ENCODE measurements at places on chromosomes 1 and 21.

GRCh38 chr1:220217383-220217988, 54.8 kb downstream of the RAB3GAP2 start:
- no peak for DNase-seq

GRCh38 chr1:61240878-61241277, 158.5 kb downstream of the NFIA start:
- DNase-seq: no peak

DNA sequence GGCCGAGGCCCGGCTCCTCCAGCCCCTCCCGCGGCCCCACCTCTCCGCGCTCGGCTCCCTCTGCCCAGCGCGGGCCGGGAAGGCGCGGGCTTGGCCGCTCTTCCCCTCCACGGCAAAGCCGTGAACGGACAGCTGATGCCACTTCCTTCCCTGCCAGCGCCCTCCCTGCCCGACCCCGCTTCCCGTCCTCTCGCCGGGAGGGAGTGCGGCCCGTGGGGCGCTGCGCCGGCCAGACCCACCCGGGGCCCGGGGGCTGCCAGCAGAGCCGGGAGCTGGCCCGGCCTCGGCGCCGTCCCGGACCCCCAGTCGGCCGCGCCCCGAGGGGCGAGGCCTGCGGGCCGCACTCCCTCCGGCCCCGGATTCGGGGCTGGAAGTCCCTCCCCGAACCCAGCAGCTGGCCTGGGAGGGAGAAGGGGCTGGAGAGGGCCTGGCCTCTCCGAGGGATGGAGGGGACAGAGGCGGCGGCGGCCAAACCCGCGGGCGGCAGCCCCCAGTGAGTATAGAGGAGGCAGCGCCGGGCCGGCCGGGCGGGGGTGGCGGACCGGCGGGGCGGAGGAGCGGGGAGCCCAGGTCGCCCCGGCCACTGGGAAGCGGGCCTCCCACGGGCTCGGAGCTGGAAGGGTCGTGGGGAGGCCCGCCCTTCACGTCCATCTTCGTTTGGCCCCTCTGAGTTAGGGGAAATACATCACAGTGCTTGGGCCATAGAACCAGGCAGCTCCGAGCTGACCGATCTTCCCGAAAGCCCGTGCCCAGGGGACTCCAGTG, at the start of gene KIAA1614:
Gene KIAA1614 (plus strand): TSS at position 97 of the 765 bp plus-strand sequence. CDS start 347 bp downstream, at position 444.
- DNase-seq: no peak

DNA sequence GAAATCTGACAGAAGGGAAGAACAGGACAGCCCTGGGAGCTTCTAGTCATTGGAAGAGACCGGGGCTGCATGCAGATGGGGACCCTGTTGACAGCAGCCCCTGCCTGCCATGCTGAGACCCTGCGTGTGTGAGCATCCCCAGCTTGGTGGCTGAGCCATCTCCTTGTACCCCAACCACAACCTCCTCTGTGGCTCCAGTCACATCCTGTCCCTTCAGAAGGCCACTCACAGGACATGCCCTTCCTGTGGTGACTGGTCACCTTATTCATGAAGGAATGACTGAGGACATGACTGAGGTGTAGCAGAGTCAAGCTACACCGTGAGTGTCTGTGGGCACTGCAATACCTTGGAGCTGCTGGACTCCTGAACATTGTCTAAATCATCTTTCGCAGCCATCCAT, 141.8 kb upstream of the ERRFI1 start:
- no peak for DNase-seq

DNA sequence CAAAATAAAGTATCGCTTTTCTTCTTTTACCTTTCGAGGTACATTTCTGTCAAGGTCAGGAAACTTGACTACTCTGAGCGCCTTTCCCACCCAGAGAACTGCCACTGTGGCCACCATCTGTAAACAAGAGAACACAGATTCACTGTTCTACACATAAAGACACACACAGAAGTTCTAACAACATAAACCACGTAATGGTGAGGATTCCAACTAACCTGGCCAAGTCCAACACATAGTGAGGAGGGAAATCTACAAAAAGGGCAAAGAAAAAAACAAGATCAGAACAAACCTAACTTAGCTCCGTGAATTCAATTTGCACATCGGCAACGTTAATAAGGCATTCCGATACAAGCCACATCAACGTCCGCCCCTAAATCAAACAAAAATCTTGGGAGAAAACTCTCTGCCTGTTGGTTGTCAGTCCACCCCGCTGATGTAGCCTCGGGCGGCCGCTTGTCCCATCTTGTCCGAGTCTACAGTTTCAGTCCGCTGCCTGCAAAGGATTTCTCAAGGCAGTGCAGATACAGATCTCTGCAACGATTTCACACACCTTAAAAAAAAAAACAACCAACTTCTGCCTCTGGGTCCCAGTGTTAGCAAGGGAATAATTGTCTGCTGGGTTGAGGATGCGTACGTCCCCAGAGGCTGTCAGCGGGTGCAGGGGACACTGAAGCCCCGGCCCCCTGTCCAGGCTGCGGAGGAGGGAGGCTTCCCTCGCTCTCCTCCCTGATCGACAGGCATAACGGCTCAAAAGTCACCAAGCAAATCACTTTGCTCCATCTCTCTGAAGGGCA, 1.0 kb downstream of the SLC35D1 start:
- DNase-seq: peak; percentile 67

- peak; percentile 49 for DNase-seq
Observed at GRCh38 chr21:46392921-46393320, 65.8 kb upstream of the DIP2A start.

Measured in Right ventricle myocardium inferior (tissue), 1 donor.